Epithelial cell of proximal tubule (primary cell): ENCODE measurements at places on chromosomes 7 and 10. TPM values are rescaled to one million over a fixed set of nuclear protein-coding genes. Genes with fewer than 3 reads are reported as not detected.

SEC61G gene
- total RNA-seq, result 295 and 716 TPM in 2 replicates

CAV1 gene
- 66.7 and 110 TPM in 2 replicates for total RNA-seq

DUS4L gene
- 10.5 and 14.2 TPM in 2 replicates for total RNA-seq

LBX1 gene
- total RNA-seq, result not detected in 2 replicates

PNLIPRP3 gene
- not detected in 2 replicates for total RNA-seq

NODAL gene
- total RNA-seq, result not detected in 2 replicates

TFEC gene
- total RNA-seq, result not detected in 2 replicates

GPR158 gene
- not detected in 2 replicates for total RNA-seq

AS3MT gene
- total RNA-seq, result 10.7 and 17.1 TPM in 2 replicates

CFTR gene
- 0.29 and 0.98 TPM in 2 replicates for total RNA-seq

DNA sequence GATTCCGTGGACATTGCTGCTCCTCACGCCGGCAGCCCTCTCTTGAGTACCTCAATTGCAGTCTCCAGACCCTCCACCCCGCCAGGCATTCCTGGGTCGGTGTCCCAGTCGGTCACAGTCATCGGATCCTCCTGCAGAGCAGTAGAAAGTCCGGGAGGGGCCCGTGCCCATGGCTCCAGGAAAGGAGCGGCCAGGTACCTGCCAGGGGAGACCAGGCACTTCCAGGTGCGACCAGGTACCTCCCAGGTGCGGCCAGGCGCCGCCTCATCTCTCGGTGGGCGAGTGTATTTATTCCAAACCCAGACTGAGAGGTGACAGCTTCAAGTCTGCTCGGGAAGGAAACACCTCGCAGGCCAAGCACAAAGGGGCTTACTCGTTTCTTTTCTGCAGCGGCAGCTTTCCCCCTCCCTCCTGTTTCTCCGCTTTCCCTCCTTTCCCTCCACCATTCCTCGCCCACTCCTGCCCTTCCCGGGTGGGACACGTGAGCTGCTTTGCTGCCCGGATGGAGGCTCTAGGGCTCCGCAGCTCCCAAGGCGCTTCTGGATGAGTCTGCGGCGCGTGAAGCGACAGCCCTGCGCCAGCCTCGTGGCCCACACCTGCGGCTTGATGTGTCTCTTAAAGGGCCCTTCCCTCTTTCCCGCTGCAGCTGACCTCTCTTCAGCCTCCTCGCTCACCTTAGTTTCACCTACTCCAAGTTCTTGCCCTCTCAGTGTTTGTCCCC, 39.4 kb upstream of the AGK start:
- DNase-seq, result no peak

DNA sequence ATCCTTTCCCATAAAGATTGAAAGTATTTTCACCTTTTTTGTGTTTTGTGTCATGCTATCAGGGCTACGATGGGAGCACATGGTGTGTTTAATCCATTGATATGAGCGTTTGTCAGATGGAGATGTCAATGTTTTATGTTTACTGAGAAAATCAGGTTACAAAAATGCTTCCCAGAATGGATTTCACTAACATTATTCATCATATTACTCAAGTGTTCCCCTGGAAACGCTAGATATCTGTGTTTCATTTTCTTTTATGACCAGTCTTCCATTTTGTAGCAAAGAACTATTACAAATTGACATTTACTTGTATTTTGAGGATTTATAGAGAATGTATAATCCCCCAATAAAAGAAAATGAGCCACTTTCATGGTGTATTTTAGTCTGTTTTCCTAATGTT, 293.5 kb upstream of the AKR1E2 start:
- no peak for DNase-seq

DNA sequence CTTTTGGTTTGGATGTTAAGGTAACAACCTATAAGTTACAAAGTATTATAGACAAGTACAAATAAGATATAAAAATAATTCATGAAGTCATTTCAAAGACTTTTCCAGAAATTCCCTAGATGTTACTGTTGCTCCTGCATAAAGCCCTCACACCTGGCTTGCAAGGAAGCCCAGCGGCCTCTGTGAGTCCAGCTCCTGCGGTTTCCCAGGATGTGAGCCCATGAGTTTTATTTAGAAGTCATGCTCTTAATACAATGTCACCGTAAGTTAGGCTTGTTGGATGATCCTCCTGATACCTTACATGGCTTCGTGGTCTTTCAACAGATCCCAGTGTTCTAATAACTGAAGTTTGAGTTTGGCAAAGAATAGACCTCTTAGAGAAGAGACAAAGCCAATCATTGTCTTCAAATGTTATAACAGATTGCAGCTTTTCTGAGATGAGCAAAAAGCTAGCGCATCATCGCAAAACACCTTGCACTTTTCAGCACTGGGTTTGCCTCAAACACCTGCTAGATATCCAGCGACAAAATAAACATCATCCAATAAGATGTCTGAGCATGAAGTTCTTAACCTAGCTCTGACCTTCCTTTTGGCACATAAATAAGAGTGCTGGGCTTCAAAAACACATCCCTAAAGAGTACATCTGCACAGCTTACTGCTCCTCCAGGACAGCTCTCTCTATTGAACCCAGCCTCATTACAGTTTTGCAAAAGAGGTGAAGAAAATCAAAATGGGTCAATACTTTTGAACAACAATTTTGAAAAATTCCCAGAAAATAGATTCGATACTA, 3.6 kb downstream of the FAM171A1 start:
- DNase-seq, result no peak

- DNase-seq, result no peak
These were observed 1035.9 kb upstream of the AUTS2 start for GRCh38 chr7:68562323-68562899.

DNA sequence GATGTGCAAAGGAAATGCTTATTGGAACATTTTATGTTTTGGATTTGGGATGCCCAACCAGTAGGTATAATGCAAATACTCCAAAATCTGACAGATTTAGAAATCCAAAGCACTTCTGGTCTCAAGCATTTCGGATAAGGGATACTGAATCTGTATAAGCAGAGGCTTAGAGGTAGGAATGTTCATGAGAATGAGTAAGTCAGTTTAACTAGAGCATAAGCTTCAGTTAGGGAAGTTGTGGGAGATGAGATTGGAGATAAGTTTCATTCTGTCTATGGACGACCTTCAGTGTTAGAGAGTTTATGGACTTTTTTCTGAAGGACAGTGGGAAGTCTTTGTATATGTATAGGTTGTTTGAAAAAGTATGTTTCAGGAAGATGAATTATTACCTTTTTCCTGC, 10.4 kb downstream of the TAX1BP1 start:
- DNase-seq, result no peak

DNA sequence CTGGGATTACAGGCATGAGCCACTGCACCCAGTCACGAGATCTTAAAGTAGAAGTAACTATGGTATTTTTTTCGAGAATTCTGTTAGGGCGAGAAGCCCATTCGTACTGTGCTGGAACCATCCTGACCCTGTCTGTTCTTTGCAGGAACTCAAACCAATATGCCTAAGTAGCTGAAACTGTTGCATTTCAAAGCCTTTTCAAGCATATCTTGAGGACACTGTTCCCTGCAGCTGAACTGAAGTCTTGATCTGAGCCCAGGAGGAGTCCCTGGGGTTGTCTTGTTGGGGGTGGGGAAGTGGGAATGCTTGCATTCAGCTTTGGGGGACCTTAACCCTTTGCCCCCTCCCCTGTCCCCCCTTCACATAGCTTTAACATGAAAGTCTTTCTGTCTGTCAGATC, 61.5 kb downstream of the CUX1 start:
- no peak for DNase-seq

GRCh38 chr10:113954409-113954808, 89.3 kb upstream of the ADRB1 start:
- no peak for DNase-seq

DNA sequence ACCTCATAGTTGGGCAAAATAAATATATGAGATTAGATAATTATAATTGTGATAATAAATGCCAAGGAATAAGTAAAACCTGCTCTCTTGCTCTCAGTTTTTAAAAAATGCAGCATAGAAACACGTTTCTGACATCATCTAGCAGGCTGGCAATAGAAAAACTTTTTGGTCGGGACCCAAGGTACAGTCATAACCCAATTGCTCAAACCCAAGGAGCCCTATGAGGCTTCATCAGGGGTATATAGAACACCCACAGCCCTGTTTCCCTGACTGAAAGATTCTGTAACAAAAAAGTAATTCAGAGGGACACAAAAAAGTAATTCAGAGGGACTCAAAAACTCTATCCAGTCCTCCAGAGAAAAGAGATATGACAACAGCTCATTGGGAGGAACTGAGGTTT, 3.8 kb downstream of the PDE1C start:
- no peak for DNase-seq

DNA sequence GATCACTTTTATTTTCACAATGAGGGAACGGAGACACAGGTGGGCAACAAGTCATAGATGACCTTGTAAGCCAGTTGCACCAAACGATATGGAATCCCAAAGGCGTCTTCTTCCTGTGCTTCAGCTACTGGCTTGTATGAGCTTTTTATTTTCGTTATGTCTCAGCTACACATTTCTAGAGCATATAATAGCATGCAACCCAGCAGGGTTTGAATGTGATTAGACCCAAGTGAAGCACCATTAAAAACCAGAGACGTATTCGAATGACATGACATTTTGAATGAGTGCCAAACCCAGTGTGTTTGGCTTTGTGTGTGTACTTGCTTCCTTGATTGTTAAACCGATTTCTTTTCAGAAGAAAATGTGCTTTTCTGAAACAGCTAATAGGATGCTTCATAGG, 963.2 kb upstream of the CELF2 start:
- DNase-seq, result no peak

GRCh38 chr7:22393913-22394729, 37.2 kb upstream of the RAPGEF5 start:
- DNase-seq, result no peak

DNA sequence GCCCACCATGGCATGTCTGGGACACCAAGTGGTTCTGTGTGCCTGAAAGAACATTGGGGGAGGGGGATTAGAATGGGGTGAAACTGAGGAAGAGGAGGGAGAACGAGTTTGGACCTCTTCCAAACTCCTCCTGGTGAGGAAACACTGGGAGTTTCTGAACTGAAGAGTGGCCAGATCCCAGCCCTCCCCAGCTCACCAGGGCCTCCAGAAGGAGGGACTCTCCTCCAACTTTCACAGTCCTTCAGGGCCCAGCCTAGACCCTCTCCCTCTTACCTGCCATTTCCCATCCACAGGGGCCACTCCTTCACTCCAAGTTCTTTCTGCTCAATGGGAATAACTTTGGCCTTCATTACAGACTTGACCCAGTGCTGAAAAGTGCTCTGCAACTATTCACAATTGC, 132.0 kb upstream of the FOXK1 start:
- DNase-seq, result no peak

DNA sequence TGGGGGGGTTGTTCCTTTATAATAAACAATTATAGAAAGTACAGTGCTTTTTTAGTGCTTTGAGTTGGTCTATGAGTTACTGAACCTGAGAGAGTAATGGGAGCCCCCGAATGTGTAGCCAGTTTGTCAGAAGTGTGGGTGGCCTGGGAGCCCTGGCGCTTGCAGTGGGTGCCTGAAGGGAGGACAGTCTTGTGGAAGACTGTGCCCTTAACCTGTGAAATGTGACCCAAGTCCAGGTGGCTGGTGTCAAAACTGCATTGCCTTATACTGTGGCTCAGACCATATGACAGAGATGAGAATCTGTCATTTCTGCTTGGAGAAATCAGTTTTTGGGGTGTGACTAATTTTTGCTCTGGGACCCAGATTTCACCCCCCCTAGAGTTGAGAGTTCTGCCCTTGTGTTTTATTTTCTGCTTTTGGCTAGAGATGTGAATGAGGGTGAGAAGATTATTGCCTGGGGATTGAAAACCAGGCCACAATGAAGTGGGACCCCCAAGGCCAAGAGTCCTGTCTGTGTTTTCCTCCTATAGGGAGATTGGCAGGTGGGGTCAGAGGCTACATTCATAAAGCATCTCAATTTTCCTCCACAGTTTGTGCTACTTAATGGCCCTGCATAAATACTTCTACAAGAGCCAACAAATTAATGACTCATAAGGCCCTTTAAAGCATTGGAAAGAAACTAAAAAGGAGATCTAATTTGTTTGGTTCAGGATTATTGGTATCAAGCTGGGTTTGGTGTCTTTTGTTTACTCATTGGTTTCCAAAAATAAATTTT, 24.1 kb upstream of the CARD11 start:
- DNase-seq, result no peak

DNA sequence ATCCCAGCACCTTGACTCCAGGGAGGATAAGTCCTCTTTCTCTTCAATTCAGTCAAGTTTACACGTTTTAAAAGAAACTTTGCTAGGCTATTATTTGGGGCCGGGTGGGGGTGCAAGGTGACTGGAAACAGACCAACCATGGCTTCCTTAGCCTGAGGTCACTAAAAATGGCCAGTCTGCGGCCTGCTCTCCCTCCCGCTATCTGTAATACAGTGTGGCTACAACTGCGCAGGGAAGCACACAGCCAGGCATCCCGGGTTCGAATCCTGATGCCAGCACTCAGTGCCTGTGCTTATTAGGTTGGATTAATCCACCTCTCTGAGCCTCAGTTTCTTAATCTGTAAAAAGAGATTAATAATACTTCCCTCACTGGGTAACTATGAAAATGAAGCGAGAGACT, 19.5 kb downstream of the ATP6V1F start:
- no peak for DNase-seq

GRCh38 chr10:116732573-116732972, 9.8 kb downstream of the HSPA12A start:
- DNase-seq, result no peak

GRCh38 chr10:127694580-127695193, 42.3 kb upstream of the FOXI2 start:
- no peak for DNase-seq

- DNase-seq, result no peak
These were observed 226.0 kb downstream of the CELF2 start for GRCh38 chr10:11243425-11244222.

GRCh38 chr10:44046605-44047004, 338.3 kb downstream of the CXCL12 start:
- DNase-seq, result no peak

DNA sequence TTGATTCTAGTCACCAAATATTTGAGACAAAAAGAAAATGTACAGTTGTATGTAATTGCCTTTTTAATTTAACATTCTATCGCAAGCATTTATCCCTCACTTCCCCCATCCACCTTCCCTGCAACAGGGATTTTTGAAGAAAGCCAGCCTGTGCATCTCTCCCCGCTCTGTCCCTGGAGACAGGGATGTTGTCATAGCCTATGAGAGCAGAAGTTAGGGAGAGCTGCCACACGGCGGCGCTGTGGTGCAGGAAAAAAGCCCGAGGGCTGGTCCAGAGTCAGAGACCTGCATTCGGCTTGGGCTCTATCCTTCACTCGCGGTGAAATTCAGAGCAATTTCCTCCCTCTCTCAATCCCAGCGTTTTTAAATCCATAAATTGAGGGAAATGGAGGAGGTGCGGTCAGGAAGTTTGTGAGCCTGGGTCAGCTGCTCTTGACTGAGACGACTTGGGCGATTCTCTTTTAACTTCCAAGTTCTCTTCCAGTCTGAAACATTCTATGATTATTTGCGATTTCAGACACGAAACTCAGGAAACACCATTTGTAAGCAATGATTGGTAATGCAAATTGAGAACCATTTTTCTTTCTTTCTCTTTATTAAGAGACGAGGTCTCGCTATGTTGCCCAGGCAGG, 17.5 kb downstream of the HKDC1 start:
- DNase-seq, result no peak

GRCh38 chr10:87590705-87591588, 68.7 kb upstream of the PAPSS2 start:
- DNase-seq, result no peak

- DNase-seq, result no peak
These were observed 52.3 kb upstream of the ANTXRL start for GRCh38 chr10:46234431-46235060.

GRCh38 chr7:39248692-39249090, 271.0 kb downstream of the POU6F2 start:
- DNase-seq, result no peak
